CD4-positive, alpha-beta memory T cell (primary cell): ENCODE measurements at places on chromosomes 5 and 9.
A peak's percentile ranks its signal among the peaks of the same experiment; 100 is the strongest.

- DNase-seq = no peak
These were observed 946.0 kb downstream of the NR2F1-AS1 start for GRCh38 chr5:92635001-92635461.

DNA sequence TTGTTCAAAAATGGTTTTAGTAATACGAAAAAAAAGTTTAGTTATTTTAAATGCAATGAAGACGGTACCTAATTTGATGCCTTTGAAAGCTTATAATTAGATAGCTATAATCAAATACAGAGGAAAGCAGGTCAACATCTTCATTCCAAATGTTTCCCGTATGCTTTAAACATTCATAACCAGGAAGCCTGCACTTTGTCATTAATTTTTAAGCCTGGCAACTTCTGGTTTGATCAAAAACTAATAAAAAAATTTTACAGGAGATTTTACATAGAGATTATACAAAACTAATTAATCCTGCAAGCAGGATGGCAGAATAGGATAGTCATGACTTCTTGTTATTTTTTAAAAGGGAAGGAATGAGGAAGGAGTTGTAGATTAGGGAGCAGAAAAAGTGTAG is 353.0 kb downstream of the FBXL17 start:
- no peak for DNase-seq

DNA sequence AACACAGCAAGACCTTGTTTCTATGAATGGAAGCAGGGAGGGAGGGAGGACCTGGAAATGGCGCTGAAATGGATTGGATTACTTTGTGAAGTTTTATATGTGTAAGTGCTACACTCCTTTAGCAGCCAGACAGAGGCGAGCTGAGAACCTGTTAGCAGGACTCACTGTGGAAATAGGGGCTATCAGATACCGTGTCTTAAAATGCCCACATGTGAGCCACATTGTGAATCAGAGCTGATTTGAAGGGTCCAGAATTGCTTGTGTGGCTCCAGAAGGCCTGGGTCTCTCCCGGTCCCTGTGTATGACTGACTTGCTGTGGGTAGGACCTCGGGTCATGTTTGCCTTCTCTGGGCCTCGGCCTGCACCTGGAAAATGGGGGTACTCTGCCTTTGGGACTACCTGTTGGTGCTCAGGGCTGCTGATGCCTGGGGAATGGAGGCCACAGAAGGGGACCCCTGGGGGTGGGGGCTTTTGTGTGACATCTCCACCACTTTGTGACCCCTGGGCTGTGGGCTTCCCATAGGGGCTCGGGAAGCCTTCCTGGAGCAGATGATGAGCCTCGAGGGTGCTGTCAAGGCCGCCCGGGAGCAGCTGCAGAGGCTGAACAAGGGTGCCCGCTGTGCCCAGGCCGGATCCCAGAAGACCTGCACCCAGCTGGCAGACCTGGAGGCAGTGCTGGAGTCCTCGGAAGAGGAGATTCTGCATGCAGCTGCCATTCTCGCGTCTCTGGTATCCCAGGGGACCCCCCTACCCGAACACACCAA is 24.0 kb upstream of the AIF1L start:
- no peak for DNase-seq

DNA sequence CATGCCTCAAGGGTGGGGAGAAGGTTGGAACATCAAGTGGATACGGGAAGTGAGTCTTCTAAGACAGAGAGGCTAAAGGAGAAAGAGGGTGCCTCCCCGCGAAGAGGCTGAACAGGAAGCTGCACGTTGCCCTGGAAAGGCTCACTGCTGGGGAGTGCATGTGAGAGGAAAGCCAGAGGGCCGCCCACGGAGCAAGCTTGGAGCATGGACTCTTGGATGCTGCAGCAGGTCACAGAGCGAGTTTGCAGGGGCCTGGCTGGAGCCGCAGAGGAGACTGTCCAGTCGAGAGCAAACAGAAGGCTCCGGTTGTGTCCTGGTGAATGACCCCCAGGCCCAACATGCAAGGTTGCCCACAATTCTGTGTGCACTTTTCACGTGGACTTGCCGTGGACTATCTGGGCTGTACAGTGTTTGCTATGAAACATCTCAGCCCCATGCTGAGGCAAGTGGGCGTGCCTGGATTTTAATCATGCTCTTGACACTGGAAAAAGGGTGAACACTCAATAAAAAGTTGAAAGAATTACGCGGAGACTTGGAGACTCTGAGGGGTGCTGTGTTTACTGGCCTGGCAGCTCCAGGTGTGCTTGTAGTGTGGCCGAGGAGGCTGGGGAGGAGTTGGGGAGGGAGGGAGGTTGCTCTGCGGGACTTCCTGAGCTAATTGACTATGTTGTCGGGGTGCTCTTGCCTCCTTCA is 54.5 kb upstream of the GARNL3 start:
- no peak for DNase-seq

DNA sequence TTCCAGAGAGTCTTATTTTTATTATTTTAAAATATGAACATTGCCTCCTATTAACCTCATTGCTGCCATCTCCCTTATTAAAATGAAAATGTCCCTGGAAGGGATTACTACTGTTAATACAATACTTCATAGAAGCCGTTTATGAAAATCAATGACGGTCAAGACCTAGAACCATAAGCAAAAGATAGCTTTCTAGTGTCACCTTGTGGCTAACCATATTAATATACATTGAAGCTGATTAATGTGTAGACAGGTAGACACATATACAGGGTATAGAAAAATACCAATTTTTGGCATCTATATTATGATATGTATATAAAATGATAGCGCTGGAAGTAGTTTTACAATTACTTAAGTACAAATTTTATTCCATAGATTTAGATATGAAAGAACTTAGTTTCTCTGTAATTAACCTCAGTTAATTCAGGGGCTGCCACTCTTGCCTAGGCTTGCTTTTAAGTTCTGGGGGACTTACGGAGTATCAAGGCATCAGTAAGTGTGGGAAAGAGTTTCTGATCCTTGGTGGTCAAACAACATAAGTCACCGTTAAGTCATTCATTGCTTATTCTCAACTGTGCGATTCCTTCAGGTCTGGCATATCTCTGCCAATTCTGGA is 2.5 kb upstream of the YTHDC2 start:
- DNase-seq = no peak

DNA sequence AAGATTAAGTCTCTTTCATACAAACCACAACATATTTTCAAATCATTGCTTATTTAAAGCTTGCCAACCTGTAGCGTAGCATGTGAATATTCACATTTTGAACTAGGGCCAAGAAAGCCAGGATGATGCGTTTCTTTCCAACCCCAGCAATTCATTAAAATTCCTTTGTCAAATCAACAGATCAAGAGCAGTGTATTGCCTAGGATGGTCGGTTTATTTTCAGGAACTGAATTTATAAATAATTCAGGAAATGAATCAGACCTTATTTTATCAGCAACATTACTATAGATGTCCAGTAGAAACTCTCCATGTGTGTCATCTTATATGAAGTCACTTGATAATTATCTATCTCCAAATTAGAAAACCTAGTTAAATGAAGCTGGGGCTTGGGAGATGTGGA is 13.2 kb upstream of the AUH start:
- DNase-seq = no peak

GRCh38 chr5:142181547-142182163 is 73.1 kb downstream of the NDFIP1 start:
- DNase-seq = no peak

DNA sequence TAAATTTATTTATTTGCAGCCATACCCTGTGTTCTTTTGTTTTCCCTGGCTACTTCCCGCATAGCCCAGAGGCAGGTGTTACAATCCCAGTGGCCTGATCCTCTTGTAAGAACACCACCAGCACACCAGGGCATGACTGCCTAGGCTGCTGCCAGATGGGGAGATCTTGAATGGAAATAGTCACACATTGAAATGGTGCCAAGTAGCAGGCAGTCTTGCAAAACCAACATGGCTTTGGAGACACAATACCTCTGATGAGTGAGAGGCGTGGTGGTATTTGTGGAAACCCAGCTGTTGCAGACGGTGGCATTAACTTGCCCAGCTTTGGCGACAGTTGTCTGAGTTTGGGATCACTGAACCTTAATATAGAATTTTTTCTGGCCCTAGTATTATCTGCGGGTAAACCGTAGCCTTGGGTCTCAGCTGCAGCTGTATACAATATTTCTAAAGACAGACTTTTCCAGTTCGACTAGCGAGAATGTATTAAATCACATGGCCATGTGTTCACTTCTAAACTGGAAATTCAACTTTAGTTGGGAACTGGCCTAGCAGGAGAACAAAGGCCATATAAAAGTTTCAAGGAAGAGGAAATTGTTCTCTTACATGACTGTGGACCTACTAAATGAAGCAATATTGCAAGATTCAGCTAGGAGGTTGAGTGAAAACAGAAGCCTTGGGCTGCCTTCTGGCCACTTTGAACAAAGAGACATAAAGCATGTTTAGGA is 277.0 kb downstream of the SMARCA2 start:
- no peak for DNase-seq

GRCh38 chr5:124703995-124704394 is 42.4 kb downstream of the ZNF608 start:
- no peak for DNase-seq

DNA sequence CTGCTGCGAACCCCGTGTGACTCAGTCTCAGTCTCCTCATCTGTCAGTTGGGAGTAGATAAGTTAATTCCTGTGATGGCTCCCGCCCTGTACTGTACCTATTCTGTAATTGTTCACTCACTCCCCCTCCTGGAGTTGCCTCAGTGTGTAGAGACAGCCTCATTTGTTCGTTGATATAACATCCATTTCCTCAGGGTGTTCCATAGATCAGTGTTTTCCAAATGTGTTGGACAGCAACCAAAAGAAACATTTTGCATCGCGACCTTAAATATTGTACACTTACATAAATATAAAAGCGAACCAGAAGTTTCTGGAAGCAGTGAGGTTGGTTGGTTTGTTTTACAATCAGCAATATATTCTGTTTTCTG is 698 bp downstream of the NFX1 start:
- DNase-seq = no peak

DNA sequence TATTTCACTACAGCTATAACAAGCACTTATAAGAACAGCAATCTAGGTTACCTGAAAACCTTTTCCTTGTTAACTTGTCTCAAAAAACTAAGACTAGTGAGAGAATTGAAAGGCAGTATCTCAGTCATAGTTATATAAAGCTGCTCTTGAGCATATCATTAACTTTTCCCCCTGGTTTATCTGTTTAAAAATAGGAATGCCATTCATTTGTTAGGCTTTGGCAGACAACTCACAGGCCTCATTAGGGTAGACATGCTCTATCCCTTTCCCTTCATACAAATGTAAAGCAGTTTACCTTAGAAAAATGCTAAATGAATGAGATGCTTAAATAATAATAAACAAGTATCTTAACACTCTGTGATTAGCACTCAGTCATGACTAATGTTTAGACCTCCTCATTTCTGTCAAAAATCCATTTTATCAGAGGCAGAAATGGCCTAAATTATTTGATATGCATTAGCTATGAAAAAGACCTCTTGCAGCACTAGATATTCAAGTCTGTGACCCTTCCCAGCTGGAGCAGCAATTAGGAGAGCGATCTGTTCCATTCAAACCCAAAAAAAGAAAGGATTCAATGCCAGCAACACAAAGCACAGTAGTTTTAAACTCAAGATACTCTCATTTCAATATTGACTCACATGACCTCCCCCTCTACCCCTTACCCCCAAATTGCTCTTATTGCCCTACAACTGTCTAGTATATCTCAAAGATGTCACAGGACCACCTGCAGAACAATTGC is 1578.8 kb upstream of the WWC1 start:
- no peak for DNase-seq

- DNase-seq = peak; percentile 96
These were observed 6.1 kb downstream of the SUSD3 start for GRCh38 chr9:93064392-93065134.

DNA sequence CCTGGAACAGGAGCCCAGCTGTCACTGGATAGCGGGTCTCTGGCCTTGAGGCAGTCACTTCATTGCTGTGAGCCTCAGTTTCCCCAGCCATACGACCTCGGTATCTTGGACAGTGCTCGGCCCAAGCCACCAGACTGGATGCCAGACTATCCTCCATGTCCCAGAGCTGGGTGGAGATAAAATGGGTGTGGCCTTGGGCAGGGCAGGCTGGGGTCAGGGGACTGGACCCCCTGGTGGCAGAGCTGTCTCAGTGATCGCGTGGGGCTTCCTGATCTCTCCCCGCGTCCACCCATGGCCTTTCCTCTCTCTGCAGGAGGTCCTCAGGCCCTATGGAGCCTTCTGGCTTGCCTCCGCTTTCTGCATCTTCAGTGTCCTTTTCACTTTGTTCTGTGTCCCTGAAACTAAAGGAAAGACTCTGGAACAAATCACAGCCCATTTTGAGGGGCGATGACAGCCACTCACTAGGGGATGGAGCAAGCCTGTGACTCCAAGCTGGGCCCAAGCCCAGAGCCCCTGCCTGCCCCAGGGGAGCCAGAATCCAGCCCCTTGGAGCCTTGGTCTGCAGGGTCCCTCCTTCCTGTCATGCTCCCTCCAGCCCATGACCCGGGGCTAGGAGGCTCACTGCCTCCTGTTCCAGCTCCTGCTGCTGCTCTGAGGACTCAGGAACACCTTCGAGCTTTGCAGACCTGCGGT is 10.0 kb downstream of the SLC2A8 start:
- DNase-seq = no peak

- no peak for DNase-seq
These were observed 15.7 kb downstream of the CDC14B start for GRCh38 chr9:96604004-96604319.

DNA sequence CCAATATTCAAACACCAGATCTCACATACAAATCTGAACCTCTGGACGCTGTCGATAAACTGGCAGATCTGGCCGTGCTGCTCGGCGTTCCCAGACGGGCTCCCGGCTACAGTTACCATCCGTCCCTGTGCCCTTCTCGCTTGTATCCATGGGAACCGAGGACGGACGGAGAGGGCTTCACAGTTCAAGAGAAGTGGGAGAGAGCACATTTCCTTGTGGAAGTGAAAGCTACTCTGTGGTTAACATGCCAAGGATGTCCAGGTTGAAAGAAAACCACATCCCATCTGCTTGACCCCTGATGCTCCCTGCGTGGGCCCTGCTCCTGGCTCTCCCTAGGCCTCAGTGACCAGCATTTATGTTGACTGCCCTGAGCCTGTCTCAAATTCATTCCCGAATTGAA is 6.3 kb upstream of the DBN1 start:
- DNase-seq = no peak

DNA sequence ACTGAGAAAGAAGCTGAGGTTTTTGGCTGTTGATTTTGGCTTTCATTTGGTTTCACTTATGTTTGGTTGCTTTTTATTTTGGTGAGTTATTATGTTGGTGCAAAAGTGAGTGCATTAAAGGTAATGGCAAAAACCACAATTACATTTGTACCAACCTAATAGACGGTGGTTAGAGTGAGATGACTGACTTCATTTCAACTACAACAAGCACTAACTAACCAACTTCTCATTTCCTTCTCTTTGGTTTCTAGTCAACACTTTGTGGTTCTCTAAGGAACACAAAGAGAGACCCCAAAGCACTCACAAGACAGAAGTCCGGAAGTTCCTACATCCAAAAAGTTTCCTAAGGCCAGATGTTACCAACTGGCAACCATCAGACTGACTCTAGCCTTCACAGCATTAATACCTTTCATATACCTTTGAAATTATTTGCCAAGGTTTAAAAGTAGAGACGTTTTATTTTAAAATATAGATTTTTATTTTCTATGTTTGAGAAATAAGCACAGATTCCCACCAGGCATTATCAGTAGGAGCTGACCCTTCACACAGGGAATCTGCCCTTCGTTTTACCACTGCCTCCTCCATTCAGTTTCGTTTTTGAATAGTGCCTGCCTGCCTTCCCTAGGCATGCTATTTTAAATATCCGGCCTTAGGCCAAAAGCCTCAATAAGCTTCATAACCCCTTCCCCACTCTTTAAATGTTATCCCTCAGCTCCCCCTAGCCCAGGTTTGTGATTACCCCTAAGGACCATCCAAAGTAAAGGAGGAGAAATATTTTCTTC is 301.1 kb upstream of the PTGER4 start:
- peak; percentile 40 for DNase-seq
